ENCODE measurements at places on chromosomes 3 and 15.
A peak's percentile ranks its signal among the peaks of the same experiment; 100 is the strongest.

DNA sequence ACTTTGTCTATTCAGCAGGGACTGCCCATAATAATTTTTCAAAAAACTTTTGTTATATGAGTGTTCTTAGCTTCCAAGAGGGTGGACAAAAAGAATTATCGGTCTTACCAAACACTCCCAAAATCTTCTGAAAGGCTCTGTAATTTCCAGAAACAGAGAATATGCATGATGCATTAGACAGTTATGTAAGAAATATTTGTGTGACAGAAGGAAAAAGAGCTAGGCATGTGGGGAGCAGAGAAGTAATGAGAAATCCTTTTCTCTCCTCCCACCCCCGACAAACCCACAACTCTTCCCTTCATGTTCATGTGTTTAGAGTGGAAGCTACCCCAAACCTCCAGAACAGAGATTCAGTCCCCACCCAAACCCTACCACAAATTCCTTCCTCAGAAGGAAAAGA lies 86.8 kb downstream of the MYO5A start:
- DNase-seq = no peak

DNA sequence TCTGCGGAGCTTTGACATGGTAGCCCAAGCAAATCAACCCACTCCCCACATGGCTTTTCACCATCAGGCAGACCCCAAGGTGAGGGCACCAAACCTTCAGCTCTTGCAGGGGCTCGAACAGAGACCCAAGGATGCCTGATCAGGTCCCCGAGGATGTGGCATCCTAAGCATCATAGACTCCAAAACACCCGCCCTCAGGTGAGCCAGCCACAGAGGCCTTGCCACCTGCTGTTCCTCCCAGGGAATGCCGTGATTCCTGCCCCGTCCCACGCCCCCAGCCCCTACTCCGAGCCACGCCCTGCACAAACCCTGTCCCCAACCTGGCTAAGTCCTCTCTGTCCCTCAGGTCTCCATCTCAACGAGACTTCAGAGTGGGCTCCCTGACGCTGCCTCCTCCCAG lies 34.7 kb upstream of the SLC41A3 start:
- no peak for DNase-seq

- no peak for DNase-seq
Measured at GRCh38 chr3:33134026-33134625, 20.3 kb downstream of the CRTAP start.

GRCh38 chr15:40266828-40267304 lies 16.0 kb downstream of the ANKRD63 start:
- DNase-seq = no peak

DNA sequence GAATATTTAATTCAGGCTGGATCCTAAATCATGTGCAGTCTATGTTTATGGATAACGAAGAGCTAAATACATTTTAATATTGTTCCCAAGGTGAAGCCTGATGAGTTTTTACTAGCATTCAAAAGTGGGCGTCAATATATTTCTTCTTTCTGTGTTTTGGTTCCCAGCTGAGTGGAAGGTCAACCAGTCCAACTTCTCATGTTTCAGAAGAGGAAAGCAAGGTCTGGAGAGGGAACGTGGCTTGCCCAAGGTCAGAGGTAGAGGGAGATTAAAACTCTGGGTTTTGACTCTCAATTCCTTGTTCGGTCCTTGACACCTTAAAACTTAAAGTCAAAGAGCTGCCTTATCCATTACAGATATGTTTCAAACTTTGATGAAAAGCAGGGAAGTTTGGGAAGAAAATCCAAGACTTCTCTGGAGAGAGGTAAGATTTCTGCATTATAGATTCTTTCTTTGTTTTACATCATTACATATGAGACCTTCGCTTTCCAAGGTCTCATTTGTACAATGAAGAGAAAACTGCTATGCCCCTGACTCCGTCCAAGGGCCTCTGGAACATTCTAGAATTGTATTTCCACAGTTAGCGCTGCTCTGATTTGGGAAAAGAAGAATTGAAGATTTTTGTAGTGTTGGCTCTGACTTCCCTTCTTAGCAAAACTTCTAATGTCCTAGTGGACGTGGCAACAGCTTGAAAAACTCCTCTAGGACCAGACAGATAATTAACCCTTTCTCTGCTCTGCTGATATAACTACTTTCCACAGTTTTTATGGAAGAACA lies 57.7 kb upstream of the HES1 start:
- no peak for DNase-seq

GRCh38 chr3:43742920-43743319 lies 52.2 kb downstream of the ABHD5 start:
- no peak for DNase-seq

DNA sequence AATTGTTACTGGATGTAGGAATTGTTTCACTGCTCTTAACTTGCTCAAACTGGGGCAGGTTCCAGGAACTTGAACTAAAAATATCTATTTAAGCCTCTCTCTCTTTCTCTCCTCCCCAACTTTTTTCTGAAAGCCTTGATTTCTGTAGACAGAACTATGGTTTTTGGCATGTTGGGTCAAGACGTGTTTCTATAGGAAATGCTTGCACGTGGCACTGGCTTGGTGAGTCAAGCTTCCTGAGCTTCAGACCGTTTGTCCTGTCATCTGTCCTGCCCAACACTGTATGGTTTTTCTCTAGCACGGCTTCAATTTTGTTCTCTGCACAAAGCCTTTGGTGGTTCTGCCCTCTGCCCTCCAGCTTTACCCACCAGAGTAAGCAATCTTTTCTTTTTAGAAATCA lies 13.5 kb downstream of the EAF1 start:
- DNase-seq = no peak

DNA sequence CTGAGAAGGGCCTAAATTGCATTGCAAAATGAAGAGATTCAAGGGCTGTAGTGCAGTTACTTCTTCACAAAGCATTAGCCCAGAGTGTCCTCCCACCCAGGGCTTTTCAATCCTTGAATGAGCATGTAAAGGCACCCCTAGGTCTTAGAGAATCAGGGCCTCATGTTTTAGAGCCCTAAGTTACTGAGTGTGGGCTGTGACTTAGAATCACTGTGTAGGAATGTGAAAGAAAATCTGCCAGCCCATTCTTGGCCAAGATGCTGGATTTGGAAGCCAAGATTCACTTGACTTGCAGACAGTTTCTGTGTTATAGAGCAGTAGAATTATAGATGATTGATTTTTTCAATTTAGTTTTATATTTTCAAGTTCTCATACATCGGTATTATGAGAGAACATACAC lies 153.2 kb downstream of the MYRIP start:
- DNase-seq = no peak

DNA sequence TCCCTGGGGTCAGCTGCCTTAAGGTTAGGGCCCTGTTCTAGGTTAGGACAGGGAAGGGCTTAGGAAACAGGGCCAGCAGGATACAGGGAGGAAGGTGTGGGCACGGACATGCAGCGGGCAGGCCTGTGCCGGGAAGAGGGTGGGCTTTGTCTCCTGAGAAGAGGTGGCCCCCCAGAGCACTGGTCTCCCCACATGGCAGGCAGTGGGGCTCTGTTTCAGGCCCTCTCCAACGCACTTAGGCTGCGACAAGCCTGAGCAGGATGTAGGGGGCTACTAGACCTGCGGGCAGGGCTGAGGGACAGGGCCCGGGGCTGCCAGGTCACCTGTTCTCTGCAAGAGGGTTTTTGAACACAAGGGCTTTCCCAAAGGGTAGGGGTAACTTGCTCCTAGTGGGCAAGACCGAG lies 33.5 kb downstream of the KLF13 start:
- DNase-seq = no peak

- no peak for DNase-seq
Measured at GRCh38 chr3:172840913-172841312, 90.4 kb downstream of the ECT2 start.

GRCh38 chr3:80355144-80355543 lies 587.3 kb upstream of the ROBO1 start:
- no peak for DNase-seq

DNA sequence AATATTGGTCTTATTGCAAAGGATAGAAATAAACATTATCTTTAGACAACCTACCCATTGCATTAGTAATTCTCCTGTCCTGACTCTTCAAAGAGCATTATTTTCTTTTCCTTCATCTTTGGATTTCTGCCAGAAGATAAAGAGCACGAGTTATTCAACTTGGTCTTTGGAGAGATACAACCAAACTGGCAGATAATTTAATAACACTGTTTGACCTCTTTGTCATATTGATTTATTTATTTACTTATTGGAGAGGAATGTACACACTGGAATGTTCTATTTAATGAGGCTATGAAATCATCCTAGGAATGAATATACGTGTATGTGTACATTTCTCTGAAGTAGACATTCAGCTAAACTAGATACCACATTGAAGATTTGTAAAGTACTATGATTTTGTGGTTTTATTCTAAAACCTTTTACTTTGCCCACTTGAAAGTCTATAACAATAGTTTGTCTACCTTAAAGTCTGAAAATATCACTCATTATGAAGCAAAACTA lies 462.1 kb downstream of the C3orf38 start:
- DNase-seq = peak; percentile 49

DNA sequence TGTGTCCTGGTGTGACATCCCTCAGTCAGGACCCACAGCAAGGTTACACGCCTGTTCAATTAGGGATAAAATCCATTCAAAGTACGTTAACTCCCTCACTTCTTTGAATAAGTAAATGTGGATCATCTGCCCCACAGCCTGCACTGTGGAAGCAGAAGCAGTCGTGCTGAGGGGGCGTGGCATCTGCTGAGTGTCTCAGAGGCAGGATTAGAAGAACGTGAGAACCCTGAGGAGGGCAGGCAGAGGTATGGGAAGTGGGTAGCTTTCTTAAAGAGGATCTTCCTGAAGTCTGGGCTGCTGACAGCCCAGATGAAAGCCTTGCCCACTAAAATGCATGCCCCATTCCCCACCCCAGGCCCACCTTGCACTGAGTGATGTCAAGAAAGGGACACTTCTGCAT lies 28.5 kb downstream of the CRABP1 start:
- DNase-seq = no peak

DNA sequence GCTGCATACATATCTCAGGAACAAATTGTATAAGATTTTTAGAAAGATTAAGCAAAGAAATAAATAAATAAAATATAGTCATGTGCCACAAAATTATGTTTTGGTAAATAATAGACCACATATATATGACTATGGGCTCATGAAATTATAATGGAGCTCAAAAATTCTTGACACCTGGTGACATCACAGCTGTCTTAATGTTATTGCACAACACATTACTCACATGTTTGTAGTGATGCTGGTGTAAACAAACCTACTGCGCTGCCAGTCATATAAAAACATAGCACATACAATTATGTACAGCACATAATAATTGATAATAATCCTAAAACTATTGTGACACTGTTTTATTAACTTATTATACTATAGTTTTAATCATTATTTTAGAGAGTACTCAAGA lies 1159.1 kb downstream of the SI start:
- DNase-seq = no peak

DNA sequence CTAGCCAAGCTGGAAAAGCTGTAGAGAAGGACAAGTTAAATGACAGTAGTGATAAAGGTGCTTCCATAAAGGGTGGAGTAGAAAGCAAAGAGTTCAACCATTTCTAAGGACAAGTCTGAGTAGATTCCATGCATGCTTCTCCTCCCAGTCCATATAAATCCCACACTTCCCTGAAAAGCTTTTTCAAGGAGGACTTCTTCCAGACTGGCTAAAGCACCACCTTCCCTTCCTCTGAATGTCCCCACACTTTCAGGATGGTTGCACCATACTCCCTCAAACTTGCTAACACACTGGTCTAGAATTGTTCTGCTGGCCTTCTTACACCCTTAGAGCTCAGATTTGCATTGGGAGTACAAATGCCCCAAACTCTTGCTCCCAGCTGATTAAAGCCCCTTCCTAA lies 40.9 kb downstream of the FBN1 start:
- no peak for DNase-seq

- DNase-seq = no peak
Measured at GRCh38 chr3:111366515-111366914, 175.5 kb upstream of the CD96 start.

GRCh38 chr3:37601832-37602231 lies 259.8 kb upstream of the CTDSPL start:
- DNase-seq = no peak

DNA sequence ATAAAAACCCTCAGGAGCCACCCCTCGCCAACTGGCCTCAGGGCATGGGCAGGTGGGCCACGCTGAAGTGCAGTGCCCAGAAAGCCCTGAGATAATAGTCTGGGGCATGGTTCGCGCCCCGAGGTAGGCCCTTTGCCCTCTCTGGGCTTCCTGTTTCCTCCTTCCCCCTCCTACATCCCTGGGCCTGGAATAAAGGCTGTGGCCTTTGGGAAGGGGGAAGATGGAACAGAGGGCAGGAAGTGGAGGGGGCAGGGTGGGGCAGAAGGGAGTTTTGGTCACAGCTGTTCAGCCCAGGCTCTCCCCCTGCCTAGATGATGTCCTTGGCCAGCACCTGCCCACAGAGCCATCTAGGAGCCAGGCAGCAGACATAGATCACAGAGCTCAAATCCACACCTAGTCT lies 11.3 kb downstream of the CSRNP1 start:
- peak; percentile 50 for DNase-seq

DNA sequence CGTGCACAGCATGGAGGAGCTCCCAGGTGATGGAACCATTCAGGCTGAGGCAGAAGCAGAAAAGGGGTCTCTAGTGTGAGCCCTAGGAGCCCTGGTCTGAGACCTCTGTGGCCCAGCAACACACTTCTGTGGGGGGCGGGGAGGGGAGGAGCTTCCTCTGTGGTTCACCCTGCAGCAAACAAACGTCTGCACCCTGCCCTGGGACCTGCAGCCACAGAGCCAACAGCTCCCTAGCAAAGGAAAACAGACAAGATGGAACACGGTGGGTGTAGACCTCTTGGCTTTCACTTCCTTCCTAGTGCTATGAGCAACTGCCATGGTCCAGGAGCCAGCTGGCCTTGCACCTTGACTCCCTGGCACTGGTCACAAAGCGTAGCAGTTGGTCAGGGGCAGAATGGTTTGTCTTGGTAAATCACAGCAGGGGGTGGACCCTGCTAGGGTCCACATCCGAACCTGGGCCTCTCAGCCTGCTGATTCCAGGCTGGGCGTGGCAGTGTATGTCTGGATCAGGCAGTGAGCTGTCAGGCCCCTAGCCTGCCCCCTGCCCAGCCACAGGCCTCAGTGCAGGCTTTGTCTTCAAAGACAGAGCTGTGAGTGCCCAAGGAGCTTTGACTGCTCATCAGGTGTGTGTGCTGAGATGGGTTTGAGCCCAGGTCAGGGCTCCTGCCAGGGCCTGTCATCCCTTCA lies 6.7 kb downstream of the AMIGO3 start:
- DNase-seq = no peak

DNA sequence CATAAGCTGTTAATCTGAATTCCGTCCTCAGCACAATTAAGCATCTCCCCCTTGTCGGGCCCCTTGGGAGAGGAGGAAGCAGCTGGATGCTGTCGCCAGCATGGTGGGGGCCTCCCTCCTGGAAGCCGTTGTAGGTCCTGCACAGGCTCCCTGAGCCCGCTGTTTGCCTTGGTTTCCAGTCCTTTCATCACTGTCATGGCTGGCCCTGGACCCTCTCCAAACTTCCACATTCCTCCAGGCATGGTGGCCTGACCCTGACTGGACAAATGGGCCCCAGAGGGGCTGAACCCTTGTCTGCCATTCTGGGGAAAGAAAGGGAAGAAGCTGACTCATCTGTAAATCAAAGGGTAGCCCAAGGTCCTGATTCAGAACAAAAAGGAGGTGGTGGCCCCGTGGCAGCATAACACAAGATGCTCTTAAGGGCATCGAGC lies 300.5 kb upstream of the LRRFIP2 start:
- no peak for DNase-seq

- no peak for DNase-seq
Measured at GRCh38 chr3:56980243-56980642, 80.2 kb upstream of the SPATA12 start.

GRCh38 chr15:76108021-76108723 lies 48.4 kb downstream of the TMEM266 start:
- no peak for DNase-seq

- no peak for DNase-seq
Measured at GRCh38 chr3:106466881-106467280, 598.1 kb upstream of the CBLB start.
